ENCODE measurements at places on chromosomes 13 and 19. TPM values are rescaled to one million over a fixed set of nuclear protein-coding genes. Genes with fewer than 3 reads are reported as not detected.

The ZNF544 gene
- 60.1 TPM for total RNA-seq

The COMMD6 gene
- 50.9 TPM for total RNA-seq

The NKPD1 gene
- total RNA-seq = 1.4 TPM

The C1QTNF9 gene
- total RNA-seq = 0.61 TPM

The CASP14 gene
- not detected for total RNA-seq

The NXNL1 gene
- not detected for total RNA-seq

The MBD3L2 gene
- total RNA-seq = not detected

The PLK5 gene
- not detected for total RNA-seq

The KRTDAP gene
- total RNA-seq = not detected

DNA sequence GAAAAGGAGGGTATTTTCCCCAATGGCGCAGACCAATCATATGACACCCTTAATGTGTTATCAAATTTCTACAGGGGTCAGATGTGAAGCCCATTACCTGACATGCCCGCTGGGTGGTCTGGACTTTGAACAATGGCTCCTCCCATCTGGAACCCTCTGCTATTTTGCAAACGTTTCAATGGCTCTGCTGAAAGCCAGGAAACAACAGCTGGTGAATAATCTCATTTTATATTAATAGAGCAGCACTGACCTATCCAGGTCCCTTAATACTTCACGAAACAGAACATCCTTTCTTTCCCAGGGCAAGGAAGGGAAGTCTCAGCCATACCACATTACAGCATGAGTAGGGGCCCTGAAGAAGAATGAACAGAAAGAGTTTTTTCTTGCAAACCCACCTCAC lies 20.3 kb upstream of the KPNA3 start:
- DNase-seq = no peak

GRCh38 chr13:50277127-50277526 lies 261.9 kb downstream of the KCNRG start:
- no peak for DNase-seq

- DNase-seq = no peak
Observed at GRCh38 chr19:47651132-47651531, 42.2 kb downstream of the BICRA start.

DNA sequence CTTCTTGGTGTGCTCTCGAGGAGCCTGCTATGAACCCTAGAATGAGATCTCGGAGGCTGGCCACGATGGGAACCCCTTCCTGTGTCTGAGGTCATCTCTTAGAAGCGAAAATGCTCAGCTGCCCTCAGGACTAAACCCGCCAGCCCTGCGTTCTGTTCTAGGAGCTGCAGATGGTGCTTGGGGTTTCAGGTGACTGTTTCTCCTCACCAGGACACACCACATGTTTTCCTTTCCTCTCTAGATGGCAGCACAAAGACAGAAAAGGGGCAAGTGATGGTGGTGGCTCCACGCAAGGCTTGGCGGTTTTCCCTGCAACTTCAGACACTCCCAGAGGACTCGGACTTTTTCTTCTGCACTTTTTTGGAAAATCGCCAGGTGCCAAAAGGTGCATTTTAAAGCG lies 60.1 kb downstream of the RNASEH2B start:
- peak; percentile 30 for DNase-seq

GRCh38 chr13:52797176-52797575 lies 51.3 kb downstream of the PCDH8 start:
- DNase-seq = no peak

DNA sequence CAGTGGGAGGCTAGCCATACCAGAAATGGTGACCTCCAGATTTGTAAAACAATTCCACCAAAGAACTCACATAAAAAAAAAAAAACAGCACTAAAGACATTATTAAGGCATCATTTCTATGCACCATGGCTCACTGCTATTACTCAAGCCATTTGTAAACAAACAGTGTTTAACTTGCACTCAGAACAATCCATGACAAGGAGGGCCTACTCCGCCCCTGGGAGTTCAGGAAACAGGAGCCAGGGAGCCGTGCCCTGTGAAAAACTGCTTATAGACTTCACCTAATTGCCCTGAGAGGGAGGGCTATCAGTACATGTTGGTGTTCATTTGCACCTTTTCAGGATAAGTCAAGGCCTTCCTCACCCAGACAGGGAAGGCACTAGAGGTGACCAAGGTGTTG lies 103.2 kb downstream of the ZNF429 start:
- no peak for DNase-seq

DNA sequence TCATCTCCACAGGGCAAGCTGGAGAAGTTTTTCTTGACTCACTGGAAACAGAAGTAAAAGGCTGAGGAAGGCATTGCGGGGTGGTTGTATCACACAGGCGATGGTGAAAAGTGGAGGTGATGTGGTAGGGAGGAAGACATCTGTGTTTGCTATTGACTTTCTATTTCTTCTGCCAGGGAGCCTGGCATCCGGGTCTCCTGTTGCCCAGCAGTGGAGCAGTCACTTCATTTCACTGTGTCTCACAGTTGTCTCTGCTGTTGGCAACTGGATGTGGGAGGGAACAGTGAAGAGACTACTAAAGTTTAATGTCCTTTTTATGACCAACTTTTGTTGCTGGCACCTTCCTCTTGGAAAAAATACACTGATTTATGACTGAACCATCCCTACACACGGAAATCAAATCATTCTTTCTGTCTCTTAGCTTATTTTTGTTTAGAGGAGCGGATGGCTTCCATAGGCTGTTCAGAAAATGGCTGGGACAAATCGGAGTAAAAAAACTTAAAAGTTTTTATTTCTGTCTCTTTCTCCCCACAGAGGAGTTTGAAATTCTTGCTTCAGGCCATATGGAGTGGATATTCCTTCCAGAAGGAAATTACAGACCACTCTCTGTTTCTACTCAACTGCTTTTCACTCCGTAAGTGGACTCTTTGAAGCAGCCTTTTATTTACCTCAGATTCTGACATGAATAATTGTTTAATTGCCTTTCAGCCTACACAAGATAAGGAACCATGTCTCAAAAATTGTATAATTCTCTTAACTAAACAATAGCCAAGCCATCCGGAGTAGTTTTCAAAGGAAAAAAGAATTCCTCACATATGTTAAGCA lies 23.8 kb upstream of the MEDAG start:
- no peak for DNase-seq

GRCh38 chr13:41133951-41134350 lies 1.3 kb upstream of the KBTBD6 start:
- no peak for DNase-seq

- peak; percentile 91 for DNase-seq
Observed at GRCh38 chr13:95834134-95834765, 157.3 kb downstream of the DNAJC3 start.

DNA sequence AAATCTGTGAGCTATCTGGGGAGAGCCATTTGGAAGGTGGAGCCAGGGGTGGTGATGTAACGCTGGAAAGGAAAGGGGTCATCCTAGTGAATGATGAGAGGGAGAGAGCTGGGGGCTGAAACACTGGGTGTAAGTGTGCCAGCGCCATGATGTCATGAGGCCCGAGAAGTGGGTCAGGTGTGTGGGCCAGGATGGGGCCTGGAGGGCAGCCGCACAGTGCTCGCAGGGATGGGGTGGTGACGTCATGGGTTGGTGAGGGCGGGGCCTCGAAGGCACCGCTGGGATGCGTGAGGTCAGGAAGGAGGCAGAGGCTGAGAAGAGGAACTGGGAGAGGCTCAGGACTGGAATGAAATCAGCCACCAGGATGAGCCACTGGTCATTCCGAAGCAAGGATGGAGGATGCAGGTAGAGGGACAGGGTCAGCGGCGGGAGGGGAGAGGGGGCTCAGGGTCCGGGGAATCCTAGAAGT lies 4.4 kb downstream of the CCDC61 start:
- DNase-seq = no peak

- DNase-seq = no peak
Observed at GRCh38 chr19:16637535-16637934, 9.5 kb upstream of the MED26 start.

DNA sequence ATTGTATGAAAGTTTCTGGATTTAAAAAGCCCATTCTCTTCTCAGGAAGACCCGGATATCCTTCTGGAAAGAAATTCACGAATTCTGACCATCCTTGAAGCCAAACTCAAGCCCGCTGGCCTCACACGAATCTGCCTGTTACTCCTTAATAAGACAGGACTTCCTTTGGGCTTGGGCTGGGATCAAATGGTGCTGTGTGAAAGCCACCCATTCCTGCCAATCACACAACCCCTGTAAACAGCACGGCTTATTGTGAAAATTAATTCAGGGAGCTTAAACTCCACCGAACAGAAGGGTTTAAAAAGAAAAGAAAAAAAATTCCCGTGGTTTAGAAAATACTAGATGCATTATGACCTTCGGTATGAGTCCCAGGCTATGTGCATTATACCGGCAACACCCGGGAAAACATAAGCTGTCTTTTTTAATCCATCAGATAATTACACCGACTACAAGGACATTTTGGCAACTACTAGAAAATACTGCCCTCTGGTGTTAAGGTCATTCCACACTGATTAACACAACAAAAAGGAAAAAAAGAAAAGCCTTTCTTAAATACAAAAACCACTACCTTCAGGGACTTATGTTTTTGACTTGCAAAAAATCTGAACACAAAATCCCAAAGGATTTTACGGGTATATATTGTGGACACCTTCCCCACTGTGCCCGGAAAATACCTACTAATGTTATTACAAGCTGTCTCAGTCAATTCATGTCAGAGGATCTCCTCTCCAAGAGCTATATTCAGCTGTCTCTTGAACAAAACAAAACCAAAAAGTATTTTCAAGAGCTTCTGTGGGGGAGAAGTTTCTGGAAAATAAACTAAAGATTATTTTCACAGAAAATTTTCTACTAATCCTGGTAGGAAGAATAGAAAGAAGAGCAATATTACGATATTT lies 76.0 kb upstream of the LSM14A start:
- DNase-seq = peak; percentile 84

DNA sequence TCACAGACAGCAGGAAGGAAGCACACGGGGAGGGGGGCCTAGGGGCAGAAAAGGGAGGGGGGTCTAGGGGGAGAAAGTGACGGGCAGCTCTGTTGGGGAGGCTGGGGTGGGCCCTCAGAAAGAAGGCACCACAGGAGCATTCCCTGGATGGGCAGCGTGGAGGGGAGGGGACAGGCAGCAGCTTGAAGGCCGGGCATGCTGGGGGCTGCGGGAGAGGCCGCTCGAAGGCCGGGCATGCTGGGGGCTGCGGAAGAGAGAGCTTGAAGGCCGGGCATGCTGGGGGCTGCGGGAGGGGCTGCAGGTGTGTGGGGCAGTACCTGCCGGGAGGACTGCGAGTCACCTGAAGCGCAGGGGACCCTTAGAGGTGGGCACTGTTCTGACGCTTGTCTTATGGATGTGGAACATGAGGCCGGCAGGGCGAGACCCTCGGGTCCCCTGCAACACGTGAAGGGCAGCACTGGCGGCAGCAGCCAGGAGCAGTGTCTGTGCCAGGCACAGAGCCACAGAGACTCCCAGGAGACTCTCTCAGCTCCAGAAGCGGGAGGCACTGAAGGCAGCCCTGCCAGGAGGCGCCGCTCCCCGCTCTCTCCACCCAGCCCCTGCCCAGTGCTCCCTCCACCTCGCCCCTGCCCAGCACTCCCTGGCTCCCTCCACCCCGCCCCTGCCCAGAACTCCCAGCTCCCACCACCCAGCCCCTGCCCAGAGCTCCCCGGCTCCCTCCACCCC lies 13.3 kb downstream of the ZNF787 start:
- DNase-seq = no peak

- DNase-seq = no peak
Observed at GRCh38 chr13:113273851-113274590, 23.0 kb upstream of the LAMP1 start.

DNA sequence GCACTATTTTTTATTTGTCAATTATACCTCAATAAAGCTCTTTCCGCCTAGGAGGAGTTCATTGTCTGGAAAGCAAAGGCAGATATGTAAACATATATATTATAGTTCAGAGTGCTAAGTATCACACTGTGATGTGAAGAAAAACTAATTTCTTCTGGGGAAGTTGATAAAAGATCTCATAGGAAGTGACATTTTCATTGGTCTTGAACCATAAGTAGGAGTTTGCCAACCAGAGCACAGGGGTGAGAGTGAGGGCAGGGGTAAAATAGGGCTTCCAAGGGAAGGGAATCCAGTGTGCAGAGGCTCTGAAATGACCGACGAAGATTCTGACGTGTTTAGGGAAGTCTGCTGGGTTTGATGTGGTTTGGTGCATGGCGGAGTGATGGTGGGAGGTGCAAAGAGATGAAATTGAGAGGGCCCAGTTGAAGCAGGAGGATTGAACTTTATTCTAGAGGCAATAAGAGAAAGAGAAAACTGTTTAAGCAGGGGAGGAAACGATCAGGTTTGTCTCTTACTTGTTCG lies 780 bp upstream of the GTF2F2 start:
- DNase-seq = peak; percentile 45

DNA sequence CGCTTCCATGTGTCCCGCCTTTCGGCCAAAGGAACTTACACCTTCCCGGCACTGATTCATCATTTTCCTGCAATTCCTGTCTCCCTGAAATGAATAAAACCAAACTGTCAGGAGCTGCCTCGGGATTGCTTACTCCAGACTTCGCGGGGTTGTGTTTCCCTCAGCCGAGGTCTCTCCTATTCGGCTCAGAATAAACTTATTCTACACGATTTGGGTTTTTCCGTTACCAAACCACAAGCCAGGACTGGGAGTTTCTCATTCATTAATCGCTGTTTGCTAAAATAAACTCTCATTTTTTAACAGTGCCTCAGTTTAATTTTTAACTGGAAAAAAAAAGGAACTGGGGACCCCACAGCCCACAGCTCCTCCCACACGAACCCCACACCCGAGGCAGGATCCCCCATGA lies 667 bp downstream of the ZNF878 start:
- DNase-seq = no peak

DNA sequence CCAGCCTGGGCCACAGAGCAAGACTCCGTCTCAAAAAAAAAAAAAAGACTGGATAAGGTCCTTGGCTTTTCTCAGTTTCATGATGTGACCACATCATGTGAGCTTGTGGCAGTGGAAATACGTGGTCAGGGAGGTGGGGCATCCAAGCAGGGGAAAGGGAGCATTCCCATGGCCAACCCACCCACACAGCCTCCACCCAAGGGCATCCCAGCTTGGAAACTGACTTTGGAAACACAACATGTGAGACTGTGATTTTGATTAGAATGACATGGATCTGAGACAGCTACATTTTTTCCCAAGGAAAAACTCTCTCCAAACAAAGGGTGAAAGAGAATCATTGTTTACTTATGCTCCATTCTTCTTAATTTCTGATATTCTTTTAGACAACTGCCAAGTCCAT lies 405.0 kb upstream of the ZNF507 start:
- DNase-seq = no peak

GRCh38 chr13:64293923-64294322 lies 2878.3 kb upstream of the PCDH20 start:
- DNase-seq = peak; percentile 17

- DNase-seq = no peak
Observed at GRCh38 chr13:26458196-26458749, 99.2 kb upstream of the WASF3 start.

DNA sequence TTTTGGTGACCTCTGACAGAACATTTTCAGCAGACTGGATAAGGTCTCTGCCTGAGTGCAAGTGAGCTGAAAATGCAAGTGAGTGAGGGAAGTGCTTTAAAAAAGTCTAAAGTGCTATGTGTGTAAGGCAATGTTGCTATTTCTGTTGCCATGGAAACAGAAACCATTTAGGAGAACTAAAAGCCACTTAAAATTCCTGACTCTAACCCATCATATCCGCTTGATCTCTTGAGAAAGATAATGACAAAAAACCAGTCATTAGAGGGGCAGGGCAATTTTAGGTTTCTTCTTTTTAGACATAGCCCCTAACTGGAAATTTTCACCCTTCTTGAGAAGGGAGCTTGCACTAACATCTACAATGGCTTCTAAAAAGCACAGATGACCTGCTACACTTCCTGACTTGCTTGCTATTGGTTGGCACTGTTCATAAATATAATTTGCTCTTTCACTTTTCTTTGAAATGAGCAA lies at the start of gene CYSLTR2:
Gene CYSLTR2 (plus strand): TSS at position 458 of the 468 bp plus-strand sequence. CDS start 52,889 bp downstream, outside the sequence.
- no peak for DNase-seq

GRCh38 chr13:95362666-95363065 lies 61.4 kb upstream of the ABCC4 start:
- no peak for DNase-seq

Measured in HT-29 (cell line).